Aorta (tissue), 5 donors: ENCODE measurements at places on chromosomes 16 and 17. TPM values are rescaled to one million over a fixed set of nuclear protein-coding genes. Genes with fewer than 3 reads are reported as not detected.

The CPHXL2 gene
- total RNA-seq, result not detected

- H3K4me1 ChIP-seq, result no peaks in the 10 kb centered on the region
- no peak for DNase-seq
- H3K27me3 ChIP-seq, result no peaks in the 10 kb centered on the region
Measured at GRCh38 chr17:61247439-61247838, 152.2 kb upstream of the TBX2 start.

The TNFRSF13B gene
- total RNA-seq, result not detected

DNA sequence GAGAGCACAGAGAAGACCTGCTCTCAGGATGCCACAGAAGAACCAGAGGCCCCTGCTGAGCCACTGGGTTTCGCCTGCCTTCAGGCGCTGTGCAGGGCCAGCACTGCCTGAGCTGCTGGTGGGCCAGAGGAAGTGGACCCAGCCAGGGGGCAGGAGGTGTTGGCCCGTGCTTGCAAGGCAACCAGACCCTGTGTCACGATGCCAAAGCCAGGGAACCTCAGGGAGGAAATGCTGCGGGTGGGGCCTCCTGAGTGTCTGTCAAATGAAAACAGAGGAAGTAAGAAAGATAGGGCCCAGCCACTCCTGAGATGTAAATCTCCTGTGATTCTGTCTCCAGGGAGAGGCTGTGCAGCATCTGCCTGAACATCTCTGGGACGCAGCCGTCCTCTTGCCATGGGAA is 58.1 kb upstream of the ADORA2B start:
- no peaks in the 10 kb centered on the region for H3K36me3 ChIP-seq
- no peaks in the 10 kb centered on the region for H3K4me1 ChIP-seq
- H3K4me3 ChIP-seq, result no peak overlapping the region

GRCh38 chr17:7217113-7217987 is 2.3 kb downstream of the DLG4 start:
- H3K27me3 ChIP-seq, result no peaks in the 10 kb centered on the region
- H3K4me1 ChIP-seq, result no peaks in the 10 kb centered on the region
- DNase-seq, result peak; percentile 78
- no peaks in the 10 kb centered on the region for H3K36me3 ChIP-seq
- H3K27ac ChIP-seq, result no peak overlapping the region
- peak overlapping the region; percentile 43 for H3K4me3 ChIP-seq

The PCTP gene
- total RNA-seq, result 11.2 TPM

GRCh38 chr17:48462946-48463345 is 32.9 kb upstream of the SKAP1 start:
- no peak overlapping the region for H3K4me3 ChIP-seq
- H3K4me1 ChIP-seq, result no peaks in the 10 kb centered on the region
- DNase-seq, result no peak
- H3K27ac ChIP-seq, result no peak overlapping the region
- no peaks in the 10 kb centered on the region for H3K36me3 ChIP-seq

The USP6 gene
- 0.10 TPM for total RNA-seq

The PPM1E gene
- 0.21 TPM for total RNA-seq

DNA sequence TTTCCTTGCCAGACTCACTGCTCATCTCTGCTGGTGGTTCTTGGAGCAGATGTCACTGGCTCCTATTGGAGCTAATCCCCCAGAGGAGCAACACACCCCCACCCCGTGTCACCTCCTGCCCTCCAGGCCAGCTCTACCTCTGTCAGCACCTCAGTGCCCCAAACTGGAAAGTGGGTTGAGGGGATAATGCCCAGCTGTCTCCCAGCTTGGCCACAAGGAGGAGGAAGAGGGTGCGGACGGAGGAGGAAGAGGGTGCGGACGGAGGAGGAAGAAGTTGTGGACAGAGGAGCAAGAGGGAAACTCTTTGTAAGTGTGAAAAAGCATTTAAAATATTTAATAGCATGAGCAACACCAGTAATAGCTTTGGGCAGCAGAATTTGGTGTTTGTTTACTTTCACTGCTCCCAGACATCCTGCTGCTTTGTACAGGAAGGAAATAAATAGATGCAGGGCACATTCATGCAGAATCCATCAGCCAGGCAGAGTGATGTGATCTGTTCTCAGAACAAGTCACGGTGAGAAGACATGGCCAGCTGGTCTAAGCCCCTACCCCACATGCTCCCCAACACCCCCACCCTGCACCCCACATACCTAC is 82.5 kb downstream of the C17orf67 start:
- no peak overlapping the region for H3K4me3 ChIP-seq
- no peaks in the 10 kb centered on the region for H3K36me3 ChIP-seq
- no peak overlapping the region for H3K27ac ChIP-seq
- no peak for DNase-seq

The MT1A gene
- total RNA-seq, result 4.6 TPM
